Spinal cord (tissue), 10 donors: ENCODE measurements at places on chromosomes 3 and 15. TPM values are rescaled to one million over a fixed set of nuclear protein-coding genes. Genes with fewer than 3 reads are reported as not detected.

The MESP1 gene
- polyA plus RNA-seq = 16.5 TPM

GRCh38 chr3:127006781-127007436 is 24.0 kb downstream of the PLXNA1 start:
- DNase-seq = no peak

DNA sequence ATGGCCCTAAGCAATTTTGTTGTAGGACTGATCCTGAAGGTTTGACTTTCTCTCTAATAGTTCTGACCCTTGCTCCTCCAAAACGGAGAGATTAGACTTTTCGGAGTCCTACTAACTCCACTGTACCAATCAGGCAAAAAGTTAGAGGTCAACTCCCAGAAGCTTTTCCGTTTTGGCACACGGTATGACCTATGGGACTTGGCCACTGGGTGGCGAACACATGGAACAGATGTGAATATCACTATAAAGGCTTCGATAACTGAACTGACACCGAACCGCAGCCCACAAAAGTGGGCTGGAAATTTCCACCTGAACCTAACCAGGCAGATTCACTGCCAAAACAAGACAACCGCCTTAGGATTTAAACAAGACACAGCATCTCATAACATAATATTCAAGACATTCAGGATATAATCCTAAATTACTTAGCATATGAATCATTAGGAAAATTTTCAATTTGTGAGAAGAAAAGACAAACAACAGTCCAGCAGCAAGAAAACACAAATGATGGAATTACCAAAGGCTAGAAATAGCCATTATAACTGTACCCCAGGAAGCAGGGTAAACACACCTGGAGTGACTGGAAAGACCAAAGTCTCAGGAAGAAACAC is 12.2 kb upstream of the TM2D3 start:
- no peak for DNase-seq

The NISCH gene
- 161 TPM for polyA plus RNA-seq

The EPHA3 gene
- 10.5 TPM for polyA plus RNA-seq
